ENCODE measurements at places on chromosomes 13 and 19. TPM values are rescaled to one million over a fixed set of nuclear protein-coding genes. Genes with fewer than 3 reads are reported as not detected.
A peak's percentile ranks its signal among the peaks of the same experiment; 100 is the strongest.

- no peak for DNase-seq
These were observed 215.3 kb upstream of the PCDH9 start for GRCh38 chr13:67445436-67445835.

GRCh38 chr13:109756778-109757177 lies 29.6 kb downstream of the IRS2 start:
- no peak for DNase-seq

DNA sequence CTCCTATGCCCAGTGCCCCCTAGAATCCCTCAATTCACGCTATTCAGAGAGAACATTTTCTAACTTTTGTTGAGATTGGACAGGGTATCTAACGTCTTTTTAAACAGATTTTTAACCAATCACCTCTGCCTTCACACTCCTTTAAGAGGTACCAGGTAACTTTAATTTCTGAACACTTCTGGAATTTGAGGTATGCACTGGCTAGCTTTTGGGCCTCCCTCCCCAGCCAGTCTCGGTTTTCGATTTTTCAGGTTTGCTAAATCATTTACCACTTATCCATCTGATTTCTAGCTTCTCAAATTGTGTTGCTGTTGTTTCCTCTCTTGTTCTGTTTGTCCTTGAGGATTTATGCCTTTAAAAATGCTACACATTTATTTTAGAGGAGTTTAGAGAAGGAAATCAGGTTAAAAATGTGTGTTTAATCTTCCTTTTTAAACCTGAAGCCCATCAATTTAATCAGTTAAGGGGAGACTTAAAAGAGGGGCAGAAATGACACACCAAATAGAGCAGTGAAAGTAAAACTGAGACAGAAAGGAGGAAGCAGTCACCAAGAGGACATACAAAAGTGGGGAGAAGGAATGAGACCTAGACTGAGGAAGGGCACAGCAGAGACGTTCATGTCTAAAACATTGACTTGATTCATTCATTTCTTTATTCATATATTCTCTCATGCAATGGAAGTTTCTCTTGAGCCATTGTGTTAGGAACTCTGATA lies 139.6 kb upstream of the HTR2A start:
- DNase-seq = no peak

DNA sequence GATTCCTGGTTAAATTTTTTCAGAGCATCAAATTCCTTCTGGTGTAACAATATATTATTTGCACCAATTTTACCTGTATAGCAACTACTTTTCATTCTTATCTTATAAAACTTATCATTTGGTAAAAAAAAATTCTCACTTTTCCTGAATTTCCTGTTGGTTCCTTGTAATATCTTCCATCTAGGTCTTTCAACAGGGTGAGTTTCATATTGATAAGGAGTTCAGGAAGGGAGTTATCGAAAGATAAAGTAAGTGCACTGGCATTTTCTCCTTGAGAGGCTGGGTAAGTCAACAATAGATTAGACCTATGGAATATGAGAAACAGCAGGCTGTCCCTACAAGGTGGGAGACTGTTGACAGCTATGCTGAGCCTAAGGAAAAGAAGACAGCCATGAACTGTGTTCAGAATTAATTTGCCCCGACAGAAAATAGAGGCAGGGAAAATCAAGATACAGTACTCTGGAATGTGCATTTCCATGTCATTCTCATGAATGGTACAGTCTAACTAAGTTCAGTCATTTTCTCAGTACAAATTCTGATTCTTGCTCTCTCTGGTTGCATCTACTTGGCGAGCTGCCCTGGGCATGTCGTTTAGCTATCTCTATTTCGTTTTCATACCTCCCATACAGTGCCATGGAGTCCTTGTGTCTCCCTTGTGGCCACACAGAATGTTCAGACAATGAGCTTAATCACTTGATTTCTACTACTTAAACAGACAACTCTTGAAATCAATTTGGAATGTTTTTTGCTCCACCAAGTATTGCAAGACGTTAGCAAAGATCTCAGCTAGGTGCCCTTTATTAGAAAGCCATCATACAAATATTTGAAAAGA lies 9.9 kb downstream of the IGFL1 start:
- no peak for DNase-seq

Gene INAFM1
- 3.3 TPM for total RNA-seq

DNA sequence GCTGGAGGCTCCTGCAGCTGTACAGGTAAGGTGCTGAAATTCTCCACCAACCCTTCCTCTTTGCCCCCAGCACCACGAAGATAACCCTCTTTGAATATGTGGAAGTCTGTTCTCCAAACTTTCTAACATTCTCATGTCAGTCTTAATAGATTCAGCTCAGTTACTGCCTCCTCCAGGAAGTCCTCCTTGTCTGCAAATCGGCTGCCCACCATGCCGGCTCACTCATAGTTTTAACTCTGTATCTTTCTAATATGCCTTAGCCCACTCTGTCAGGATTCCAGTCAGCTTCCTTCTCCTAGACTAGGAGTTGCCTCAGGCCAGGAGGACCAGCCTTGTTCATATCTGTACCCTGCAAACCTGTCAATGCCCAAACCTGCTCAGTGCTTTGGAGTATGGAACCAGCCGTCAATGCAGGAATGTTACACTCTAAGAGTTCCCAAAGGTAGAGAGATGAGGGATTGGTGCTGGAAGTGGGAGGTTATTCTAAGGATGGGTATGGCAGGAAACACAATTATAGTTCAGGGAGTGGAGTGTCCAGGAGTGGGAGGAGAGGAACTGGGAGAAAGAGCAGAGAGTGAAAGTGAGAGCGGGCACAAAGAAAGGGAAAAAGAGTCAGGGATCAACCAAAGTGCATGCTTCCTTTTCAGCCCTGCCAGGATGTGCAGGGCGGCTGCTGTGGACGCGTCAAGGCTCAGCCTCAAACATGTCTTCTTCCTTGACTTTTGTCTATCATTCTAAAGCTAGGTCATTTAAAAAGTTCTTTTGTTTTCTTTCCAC lies 38.0 kb upstream of the ALOX5AP start:
- no peak for DNase-seq

DNA sequence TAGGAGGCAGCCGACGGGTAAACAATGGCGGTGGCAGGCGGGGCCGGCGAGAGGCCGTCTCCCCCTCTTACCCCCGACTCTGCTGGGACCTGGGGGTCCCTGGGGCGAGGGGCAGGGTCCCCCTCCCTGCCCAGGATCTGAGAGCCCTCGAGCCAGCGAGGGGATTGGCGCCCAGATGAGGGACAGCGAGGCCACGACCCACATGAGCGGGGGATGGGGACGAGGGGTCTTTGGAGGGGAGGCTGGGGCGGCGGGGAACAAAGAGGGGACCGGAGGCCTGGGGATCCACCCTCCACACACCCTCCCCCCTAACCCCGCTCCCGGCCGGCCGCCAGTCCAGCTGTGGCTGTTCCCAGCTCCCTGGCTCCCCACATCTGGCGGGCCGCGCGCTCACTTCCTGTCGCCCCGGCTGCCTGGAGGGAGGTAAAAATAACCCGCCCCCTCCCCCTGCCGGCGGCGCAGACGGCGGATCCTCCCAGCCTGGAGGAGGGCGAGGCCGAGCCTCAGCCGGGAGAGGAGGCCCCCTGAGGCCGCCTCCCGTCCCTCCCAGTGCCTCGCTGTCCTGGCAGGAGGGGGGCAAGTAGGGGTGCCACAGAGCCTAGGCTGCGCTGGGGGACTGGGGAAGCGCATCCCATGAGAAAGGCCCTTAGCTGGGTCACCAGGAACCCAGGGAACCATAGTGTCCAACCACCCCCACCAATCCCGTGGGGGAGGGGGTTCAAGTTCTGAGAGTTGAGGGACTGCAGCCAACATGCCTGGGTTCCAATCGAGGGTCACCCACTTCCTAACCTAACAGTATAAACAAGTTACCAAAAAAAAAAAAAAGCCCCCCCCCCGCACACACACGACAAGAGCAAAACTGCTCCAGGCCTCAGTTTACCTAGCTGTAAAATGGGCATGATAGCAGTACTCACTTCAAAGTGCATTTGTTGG lies 29.3 kb upstream of the NANOS3 start:
- DNase-seq = no peak

GRCh38 chr13:107211073-107211472 lies 643.1 kb upstream of the ARGLU1 start:
- peak; percentile 76 for DNase-seq

- no peak for DNase-seq
These were observed 14.9 kb downstream of the MRPS31 start for GRCh38 chr13:40756042-40756441.

- DNase-seq = no peak
These were observed 13.4 kb upstream of the GTF2F1 start for GRCh38 chr19:6406401-6406800.

Gene NAA16
- total RNA-seq = 20.7 TPM

DNA sequence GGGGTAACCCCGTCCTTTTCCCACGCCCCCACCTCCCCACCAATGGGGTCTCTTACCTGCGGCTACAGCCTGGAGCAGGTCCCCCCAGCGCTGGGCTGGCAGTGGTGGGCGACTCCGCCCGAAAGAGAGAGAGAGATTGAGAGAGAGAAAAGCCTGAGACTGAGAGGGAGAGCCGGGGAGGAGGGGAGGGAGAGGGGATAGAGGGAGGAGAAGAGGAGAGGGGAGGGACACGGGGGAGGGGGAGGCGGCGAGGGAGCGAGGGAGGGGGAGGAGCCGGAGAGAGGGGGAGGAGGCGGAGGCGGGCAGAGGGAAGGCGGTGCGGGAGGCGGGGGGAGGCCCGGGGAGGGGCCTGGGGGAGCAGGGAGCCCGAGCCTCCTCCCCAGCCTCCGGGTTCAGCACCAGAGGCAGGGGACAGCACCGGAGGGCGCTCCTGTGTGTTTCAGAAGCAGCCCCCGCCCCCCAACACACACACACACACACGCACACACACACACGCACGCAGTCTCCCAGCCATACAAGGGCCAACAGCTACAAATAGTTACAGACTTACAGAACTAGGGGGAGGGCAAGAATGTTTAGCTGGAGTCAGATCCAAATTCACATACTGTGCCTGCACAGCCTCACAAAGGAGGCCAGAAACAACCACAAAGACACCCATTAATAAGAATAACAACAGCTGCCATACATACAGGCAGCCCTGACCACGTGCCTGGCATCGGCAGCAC lies at the start of gene SLC8A2:
SLC8A2 (minus strand) TSS at position 161 of the 725 bp plus-strand sequence. CDS start 5,490 bp downstream, outside the sequence.
- DNase-seq = no peak

DNA sequence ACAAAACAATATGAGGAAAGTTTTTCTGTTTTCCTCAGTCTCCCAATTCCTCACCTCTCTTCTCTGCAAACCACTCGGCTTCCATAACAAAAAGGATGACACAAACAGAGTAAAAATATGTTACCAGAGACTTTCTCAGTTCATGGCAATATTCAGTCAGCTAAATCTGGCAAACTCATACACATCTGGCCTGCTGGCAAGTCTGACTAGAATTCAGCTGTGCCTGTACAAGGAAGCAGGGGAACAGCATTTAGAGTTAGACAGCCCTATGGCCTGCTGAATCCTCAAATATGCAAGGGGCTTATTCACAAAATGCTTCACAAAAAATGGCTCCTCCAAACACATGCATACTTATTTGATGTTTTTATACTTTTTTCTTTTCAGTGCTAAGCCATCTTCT lies 227.8 kb downstream of the ENOX1 start:
- no peak for DNase-seq

- no peak for DNase-seq
These were observed 40.8 kb upstream of the FLT1 start for GRCh38 chr13:28535734-28536133.

Gene FBXO17
- 43.6 TPM for total RNA-seq

Gene DHX34
- total RNA-seq = 11.6 TPM

- DNase-seq = no peak
These were observed 371.4 kb upstream of the SLC10A2 start for GRCh38 chr13:103437651-103438050.

- no peak for DNase-seq
These were observed 98.2 kb downstream of the FREM2 start for GRCh38 chr13:38785042-38785441.

GRCh38 chr13:43266936-43267615 lies 243.7 kb downstream of the DNAJC15 start:
- DNase-seq = no peak

Gene PRSS57
- not detected for total RNA-seq

GRCh38 chr19:28316464-28316863 lies 896.5 kb downstream of the UQCRFS1 start:
- no peak for DNase-seq

Gene GPR4
- total RNA-seq = 12.5 TPM

DNA sequence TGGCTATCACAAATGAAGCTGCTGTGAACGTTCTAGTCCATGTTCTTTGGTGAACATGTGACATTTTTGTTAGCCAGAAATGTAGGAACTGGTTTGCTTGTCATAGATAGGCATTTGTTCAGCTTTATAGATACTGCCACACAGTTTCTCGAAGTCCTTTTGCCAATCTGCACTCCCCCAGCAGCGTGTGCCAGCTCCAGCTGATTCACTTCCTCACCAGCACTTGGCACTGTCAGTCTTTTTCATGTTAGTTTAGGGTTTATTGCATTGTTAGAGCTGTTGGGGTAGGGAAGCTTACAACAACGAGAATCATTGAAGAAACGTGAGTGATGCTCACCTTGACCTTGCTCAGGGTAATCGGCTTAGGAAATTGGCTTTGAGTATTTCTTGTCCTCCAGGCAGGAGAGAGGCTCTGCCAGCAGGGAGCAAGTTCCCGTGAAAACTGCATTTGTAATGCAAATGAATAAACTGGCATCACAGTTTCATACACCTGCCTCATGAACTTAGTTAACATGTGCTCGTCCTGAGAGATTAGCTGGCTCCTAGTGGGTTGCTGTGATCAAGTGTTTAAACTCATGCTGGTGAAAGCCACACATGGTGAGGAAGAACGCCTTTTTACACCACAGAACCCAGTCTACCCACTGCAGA lies 83.9 kb downstream of the ING1 start:
- DNase-seq = no peak

DNA sequence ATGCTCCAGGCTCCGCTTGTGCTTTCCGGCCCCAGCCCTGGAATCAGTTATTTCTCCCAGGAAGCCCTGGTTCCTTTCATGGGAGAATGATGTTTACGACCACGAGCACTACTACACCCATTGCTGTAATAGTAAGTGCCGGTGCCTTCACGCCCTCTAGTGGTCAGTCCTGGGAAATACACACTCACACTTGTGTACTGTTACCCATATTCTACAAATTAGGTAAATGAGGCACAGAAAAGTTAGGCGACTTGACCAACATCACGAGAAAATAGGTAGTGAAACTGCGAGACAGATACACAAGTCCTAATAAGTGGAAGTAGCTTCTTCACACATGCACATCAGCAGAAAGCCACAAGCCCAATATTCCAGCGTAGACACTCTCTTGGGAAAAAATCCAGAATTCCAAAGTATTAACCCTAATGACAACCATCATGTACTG lies 21.7 kb downstream of the CEACAM21 start:
- peak; percentile 55 for DNase-seq

DNA sequence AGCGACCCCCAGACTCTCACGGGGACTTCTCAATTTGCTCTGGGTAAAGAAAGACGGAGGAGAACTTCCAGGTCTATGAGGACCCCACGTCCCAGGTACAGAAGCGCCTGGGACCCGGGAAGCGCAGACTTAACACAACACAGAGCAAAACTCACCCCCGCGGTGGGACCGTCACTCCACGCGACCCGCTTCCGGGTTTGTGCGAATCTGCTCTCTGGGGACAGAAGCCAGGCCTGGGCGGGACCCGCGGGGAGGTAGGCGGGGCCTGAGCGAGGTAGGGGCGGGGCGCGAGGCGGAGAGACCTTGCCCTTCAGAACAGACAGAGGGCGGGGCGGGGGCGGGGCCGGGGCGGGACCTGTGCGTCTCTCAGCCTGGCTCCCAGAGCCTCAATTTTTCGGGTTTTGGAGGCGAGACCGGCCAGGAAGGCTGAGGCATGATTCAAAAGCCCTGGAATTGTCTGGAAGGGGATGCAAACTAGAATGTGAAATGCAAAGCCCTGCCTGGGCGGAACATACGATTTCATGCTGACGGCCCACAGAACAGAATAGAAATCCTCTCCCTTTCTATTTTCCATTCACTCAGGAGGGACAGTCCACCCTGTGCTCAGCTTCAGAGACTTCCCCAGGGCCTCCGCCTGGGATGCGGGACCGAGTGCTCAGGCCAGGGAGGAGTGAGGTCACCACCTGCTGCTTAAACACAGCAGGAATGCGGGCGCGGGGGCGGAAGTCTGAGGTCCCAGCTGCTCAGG lies 19.3 kb upstream of the ZNF888 start:
- peak; percentile 79 for DNase-seq

Data from omental fat pad (tissue), 4 donors.